ENCODE measurements at places on chromosomes 11 and 22.

DNA sequence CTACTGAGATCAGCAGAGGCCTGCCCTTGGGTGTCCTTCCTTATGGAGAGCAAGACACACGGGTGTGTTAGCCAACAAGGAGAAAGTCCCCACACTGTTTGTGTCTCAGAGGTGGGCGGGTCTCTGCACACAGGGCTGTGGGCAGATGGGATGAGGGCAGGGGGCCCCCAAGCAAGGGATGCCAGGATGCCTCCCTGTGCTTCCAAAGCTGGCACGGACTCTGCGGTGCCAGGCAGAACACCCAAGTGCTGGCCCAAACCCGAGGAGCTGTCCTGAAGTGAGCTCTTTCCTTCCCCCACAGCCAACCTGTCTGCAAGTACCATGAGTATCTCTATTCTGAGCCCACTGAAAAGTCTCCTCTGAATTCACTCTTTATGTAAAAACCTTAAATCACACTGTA is 273.3 kb downstream of the CTTN start:
- no peak for DNase-seq

GRCh38 chr11:85627332-85627997 is at the start of gene DLG2:
DLG2 (minus strand) TSS chr11:85627344.
- DNase-seq, result peak; percentile 45

- no peak for DNase-seq
Observed at GRCh38 chr22:25837288-25837900, 95.4 kb downstream of the MYO18B start.

GRCh38 chr11:120590472-120590871 is 78.9 kb downstream of the GRIK4 start:
- no peak for DNase-seq

- DNase-seq, result peak; percentile 58
Observed at GRCh38 chr11:111574373-111575225, 27.6 kb upstream of the SIK2 start.

GRCh38 chr11:38593649-38594048 is 1995.6 kb upstream of the RAG2 start:
- DNase-seq, result no peak

Measured in DMS79 treated with DMSO at 0.1 percent for 48 hours (cell line).